Esophagus muscularis mucosa (tissue), 4 donors: ENCODE measurements at places on chromosomes 5 and 9. TPM values are rescaled to one million over a fixed set of nuclear protein-coding genes. Genes with fewer than 3 reads are reported as not detected.

Gene MAP1B
- 1,378 TPM for total RNA-seq

Gene CERCAM
- total RNA-seq = 29.7 TPM

Gene ALDH1A1
- 81.3 TPM for total RNA-seq

Gene ZNF608
- 33.4 TPM for total RNA-seq

DNA sequence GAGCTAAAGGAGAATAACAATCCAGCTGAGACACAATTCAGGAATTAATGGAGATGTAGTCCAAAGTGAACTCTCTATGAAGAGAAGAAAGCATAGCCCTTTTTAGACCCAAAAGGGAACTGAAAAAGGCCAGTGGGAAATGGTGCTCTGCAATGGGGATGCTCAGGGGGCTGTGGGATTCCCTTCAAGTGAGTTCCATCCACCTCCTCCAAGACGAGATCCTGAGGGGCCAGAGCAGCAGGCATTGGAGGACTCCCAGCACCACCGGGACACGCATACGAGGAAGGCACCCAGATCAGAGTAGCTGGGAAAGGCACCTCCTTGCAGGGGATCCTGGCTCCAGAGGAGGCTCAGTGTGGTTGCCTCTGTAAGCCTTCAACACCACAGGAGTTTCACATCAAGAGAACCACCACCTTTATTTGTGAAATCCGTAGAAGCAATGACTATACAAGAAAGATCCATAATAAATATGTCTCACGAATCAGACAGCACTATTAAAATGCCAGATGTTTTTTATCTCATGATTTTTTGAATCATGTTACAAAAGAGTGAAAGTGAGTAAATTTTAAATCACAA lies 288.2 kb downstream of the MED10 start:
- DNase-seq = no peak

DNA sequence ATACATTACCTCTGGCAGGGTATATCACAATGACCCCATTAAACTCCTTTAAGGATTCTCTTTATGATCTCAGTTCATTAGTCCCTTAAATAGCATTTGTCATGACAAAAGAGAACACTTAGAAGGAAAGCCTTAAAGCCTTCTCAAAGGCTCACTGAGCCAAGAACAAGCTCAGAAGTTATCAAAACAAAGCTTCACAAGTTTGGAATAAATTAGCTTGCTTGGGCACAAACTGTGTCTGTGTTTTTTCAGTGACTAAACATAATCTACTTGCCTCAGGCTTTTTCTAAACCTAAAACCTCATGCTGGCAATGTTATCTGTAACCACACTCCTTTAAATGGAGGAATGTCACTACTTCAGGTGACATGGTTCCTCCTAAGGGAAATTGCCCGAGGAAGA lies 1114.9 kb upstream of the C9orf72 start:
- DNase-seq = no peak

GRCh38 chr5:84306601-84307000 lies 78.1 kb downstream of the EDIL3 start:
- DNase-seq = no peak

- no peak for DNase-seq
Measured at GRCh38 chr9:105283795-105284194, 39.3 kb downstream of the SLC44A1 start.

DNA sequence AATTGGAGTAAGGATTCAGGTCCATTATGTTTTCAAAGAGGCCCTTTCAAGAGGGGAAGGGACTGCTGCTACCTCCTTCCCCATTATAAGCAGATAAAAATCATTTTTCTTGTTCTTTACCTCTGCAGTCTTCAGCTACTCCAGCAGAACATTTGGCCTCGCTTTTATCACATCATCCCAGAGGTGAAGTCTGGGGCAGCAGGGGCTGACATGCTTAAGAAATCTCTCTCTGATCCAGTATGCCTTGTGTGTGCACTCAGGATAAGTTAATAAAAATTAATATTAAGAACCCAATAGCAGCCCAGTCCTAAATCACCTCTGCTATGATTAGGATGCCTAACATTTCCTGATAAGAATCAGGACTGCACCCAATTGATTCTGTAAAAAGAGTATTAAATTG lies 306.9 kb upstream of the NREP start:
- DNase-seq = no peak

DNA sequence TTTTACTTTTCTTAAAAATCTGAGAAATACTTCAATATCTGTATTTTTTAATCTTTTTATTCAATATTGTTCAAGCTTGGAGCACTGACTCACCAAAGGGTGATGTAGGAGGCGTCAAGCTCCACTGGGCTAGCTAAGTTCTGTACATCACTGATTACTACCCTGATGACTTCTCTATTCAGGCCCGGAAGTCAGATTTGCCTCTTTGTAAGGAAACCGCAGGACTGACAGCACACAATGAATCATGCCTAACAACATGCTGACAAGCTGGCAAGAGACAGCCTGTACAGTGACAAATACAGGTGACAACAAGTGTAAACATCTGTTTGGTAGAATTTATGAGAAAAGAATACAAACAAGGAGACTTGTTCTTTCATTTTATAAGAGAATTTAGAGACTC lies 627.9 kb upstream of the RORB start:
- no peak for DNase-seq

GRCh38 chr9:130498298-130498917 lies 53.6 kb downstream of the ASS1 start:
- no peak for DNase-seq

DNA sequence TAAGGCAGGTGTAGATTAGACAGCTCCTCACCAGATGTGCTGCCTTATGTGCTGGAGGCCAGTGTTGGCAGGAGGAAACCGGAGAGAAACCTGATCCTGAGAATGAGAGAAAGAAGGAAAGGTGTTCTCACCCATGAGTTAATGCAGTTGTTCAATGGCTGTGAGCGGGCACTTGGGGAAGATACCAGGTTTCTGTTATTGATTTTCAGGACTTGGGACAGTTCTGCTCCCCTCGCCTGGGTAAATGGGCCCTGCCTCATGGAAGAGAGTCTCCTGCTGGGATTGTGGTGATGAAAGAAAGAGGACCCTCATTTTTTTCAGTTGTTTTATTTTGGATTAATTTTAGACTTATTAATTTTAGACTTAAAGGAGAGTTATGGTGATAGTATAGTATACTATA lies 59.5 kb downstream of the EGFLAM start:
- peak; percentile 45 for DNase-seq
